ENCODE measurements at places on chromosomes 6 and 20.

- no peak for DNase-seq
These were observed 214.7 kb downstream of the TFAP2C start for GRCh38 chr20:56843817-56844216.

DNA sequence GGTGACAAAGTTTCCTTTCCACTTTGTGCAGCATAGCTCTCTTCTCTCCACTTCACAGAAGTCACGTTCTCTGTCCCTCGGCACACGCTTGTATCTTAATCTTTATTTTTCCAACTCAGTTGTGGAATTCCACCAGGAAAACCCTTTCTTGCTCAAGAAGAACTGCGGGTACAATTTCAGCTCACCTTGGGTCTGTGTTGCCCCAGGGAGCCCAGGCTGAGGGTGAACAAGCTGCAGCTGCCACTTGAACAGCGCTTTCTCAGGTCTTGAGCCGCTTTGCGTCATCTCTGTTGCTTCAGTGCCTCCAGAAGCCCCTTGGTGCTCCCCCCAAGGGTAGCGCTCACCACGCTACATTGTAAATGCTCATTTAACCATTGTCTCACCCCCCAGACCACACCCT lies 229.2 kb upstream of the TAB2 start:
- no peak for DNase-seq

DNA sequence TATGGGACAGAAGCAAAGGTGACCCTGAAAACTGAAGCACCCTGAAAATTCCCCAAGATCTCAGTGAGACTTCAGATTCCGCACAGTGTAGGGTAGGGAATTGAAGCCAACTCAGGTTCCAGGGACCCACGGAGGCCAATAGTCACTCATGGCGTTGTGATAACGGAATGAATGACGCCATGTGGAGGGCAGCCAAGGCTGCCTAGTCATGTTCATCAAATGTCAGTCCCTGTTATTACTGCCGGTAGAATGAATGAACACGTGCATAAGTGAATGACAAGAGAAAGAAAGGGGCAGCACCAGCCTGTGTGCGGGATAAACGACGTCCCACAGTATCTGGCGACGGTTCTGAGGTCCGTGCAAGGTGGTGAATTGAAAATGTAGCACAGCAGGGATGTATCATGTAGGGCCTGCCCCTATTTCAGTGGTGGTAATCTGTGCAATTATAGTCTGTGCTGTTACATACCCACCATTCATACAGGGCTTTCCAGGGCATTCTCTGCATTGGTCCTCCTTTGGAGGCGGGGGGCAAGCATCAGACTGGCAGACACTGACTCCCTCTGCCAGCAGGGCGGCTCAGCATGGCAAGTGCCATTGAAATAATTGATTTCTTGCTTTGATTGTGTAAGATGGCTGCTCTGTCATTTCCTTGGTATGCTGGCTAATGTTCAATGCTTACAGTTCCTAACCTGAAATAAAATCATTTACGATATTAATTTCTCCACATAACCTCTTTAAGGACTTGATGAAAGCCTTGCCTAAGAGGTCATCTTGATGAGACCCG lies 386.9 kb downstream of the CDH4 start:
- DNase-seq = no peak

- DNase-seq = no peak
These were observed 9.2 kb upstream of the GUCA1A start for GRCh38 chr6:42163981-42164380.

DNA sequence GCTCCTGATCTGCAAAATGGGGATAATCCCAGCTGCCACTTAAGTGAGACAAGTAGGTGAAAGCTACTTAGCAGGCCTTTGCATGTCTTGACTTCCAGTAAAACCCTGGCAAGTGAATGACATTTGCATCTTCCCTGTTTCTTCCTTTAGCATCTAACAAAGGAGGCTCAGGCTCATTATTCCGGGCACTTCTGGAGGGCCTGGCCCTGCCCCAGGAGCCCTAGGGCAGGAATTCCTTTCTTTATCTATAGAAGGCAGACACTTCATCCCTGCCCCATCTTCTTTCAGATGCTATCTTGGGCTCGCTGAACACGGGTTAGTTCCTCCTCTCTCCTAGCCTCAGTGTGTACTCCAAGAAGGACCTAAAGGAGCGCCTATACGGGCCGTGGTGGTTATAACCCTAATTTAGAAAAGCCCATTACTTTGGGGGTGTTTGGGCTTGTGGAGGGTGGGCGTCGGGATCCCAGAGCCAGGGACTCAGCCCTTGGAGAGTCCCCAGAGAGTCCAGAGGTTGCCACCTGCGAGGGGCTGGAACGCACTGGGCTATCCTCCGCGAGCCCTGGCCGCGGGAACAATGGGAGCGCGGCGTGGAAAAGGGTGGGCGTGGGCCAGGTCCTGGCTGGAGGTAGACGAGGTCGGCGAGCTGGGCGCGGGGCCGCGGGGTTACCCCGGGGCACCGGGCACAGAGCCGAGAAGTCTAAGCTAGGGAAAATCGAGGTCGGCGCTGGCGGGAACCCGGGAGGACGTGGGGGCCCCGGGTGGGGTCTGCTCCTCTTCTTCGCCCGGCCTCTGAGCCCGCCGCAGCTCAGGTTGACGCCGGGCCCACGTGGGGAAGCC lies 62.8 kb upstream of the EPB41L1 start:
- DNase-seq = no peak

DNA sequence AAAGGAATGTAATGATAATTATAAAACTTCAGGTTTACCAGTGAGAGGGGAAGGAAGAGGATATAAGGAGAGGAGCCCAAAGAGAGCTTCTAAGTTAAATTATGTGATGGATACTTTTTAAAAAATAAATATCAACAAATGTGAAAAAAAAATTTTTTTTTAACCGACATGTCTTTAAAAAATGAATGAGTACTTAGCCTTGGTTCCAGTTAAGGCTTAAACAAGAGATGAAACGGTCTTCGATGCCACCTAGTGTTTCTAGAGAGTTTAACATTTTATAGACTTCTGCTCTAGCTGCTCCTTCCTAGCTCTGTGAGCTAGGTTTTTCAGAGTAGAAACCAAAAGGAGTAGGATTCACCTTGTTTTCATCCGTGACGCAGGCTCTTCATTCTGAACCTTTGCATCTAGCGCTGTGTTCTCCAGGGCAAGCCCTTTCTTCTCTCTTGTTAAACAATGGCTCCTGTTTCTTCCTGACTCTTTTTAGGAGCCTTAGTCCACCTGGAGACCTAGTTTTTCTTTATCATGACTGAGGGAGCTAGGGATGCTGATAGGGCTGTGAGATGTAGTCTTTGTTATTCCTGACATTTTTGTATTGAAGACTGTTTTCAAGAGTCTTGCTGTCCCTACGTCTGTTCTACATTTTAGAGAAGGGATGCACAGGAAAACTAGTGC lies 42.4 kb upstream of the GNRH2 start:
- DNase-seq = no peak

DNA sequence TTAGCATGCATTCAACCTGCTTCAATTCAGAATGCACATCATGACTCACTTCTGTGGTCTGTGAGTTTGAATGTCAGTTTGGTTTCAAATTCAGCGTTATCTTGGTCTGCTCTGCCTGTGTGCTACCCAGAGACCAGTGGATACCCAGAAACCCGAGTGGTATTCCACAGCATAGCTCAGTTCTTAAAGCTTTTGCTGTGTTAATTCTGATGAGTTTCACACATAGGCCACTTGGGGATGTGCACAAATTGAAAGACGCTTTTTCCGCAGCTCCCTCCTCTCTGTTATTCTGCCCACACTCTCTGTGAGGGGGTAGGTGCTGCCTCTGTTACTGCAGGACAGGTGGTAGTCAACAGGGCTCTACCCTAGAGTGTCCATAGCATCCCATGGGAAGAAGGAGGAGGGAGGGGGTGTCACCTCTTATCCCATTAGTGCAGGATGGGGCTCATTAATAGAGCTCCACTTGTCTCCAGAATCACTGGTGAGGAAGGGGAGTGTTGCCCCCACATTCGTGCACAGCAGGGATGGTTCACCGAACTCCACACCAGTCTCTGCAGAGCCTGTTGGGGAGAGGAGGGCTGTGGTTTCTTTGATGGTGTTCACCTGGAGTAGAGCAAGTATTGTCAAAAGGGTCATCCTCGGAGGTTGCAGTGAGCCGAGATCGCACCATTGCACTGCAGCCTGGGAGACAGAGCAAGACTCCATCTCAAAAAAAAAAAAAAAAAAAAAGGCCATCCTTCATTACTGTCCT lies 29.2 kb upstream of the SDCBP2 start:
- peak; percentile 47 for DNase-seq

DNA sequence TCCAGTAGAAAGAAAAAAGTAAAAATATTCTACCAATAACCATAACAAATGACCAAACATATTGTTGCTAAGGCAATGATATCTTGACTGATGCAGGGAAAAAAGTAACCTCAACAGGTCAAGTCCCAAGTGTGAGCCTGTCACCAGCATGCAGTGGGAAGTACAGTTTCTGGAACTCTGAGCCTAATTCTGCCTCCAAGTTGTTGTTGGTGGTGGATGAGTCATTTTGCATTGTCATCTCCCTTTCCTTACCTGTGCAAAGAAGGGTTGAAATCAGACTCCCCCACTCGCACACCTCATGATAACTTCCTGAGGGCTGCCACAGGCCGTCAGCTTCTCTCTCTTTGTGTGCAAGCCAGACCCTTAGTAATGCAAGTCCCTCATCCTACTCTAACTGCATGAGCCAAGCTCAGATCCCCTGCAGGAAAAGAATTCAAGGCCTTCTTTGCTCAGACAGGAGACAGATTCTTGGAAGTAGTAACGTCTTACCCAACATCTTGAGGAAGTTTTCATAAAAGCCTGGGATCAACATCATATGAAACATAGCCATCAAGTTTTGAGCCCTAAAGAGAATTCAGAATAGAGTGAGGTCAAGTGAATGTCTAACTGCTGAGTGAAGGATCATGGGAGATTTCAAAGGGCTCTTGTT lies 207.6 kb upstream of the FOXA2 start:
- no peak for DNase-seq

- no peak for DNase-seq
These were observed 109.5 kb downstream of the B3GAT2 start for GRCh38 chr6:70847106-70848084.

DNA sequence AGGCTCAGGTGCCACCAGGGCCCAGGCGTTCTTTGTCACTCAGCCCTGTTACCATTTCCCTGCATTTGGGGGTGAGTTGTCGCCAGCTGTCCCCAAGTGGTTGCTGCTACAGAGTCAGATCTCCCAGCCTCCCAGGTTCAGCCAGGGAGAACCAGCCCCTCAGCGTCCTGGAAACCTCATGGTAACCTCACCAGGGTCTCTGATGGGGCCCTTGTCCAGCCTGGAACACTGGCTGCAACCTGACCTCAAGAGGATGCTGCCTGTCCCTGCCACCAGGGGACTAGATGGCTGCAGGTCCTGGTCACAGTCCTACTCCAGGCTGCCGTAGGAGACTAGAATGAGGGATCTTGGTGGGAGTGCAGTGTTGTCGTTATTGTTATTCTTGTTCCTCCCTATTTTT lies 228.3 kb upstream of the PDE10A start:
- no peak for DNase-seq

GRCh38 chr6:35016502-35017321 lies 124.4 kb downstream of the TCP11 start:
- DNase-seq = peak; percentile 27

DNA sequence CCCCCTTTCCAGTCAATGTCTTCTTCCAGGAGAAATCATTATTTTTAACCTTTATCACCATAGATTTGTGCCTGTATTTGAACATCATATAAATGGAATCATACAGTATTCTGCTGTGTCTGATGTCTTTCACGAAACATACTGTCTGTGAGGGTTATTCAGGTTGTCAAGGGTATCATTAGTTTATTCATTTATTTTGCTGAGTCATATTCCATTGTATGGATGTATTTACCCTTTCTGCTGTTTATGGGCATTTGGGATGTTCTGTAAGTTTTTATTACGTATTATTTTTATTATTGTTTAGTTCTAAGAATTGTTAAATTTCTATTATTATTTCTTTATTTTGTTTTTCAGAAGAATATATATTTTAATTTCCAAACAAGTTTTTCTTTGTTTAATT lies 22.0 kb downstream of the DNPH1 start:
- DNase-seq = no peak

GRCh38 chr6:110714143-110714542 lies 101.1 kb downstream of the CDK19 start:
- no peak for DNase-seq

DNA sequence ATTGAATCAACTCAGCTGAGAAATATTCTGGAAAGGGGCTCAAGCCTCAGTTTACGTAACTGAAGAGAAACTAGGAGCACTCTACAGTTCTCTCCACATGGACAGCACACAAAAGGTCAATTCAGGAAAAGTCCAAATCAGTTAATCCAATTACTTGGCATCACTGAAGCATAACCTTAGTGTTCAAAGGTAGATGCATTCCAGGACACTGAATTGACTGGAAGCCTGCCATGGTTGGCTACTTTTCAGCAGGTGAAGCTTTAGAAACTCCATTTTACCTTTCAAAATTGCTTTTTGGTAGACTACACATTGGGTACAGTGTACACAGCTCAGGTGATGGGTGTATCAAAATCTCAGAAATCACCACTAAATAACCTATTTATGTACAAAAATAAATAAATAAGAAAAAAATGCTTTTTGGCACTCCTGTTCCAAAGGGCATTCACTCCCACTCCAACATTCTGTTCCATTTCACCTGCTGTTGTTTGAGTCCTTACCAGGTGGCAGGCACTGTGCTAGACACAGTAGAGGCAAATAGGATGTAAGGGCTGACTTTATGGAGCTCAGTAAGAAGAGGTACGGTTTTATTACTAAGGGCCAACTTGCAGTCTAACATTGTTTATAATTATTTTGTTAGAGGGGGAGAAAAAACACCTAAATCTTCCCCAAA lies 153.4 kb downstream of the FAXC start:
- no peak for DNase-seq

GRCh38 chr6:166415306-166415705 lies 32.6 kb upstream of the MPC1 start:
- DNase-seq = no peak

GRCh38 chr20:32366380-32366779 lies 8.2 kb downstream of the ASXL1 start:
- DNase-seq = no peak

- DNase-seq = no peak
These were observed 1.0 kb downstream of the GMEB2 start for GRCh38 chr20:63625771-63626423.

DNA sequence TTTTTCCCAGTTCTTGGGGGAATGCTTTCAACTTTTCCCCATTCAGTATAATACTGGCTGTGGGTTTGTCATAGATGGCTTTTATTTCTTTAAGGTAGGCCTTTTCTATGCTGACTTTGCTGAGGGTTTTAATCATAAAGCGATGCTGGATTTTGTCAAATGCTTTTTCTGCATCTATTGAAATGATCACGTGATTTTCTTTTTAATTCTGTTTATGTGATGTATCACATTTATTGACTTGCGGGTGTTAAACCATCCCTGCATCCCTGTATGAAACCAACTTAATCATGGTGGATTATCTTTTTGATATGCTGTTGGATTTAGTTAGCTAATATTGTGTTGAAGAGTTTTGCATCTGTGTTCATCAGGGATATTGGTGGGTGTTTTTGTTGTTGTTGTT lies 65.6 kb downstream of the ERMARD start:
- no peak for DNase-seq

GRCh38 chr6:125277838-125278237 lies 23.9 kb downstream of the HDDC2 start:
- no peak for DNase-seq

DNA sequence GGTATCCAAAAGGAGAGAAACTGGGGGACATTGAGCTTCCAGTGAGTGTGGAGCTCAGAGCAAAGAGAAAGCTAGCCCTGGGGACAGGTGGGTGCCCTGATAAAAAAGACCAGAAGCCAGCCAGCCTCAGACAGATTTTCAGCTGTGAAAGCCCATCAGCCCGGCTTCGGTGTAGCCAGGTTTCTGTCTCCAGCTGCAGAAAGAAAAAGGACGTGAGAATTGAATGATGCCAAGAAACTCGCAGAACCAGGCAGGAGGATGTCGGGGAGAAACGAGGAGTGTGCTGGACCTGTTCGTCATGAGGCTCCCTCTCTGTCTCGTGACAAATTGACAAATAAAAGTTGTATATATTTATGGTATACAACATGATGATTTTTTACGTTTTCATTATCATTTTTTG lies 63.3 kb downstream of the CDH4 start:
- no peak for DNase-seq
